ENCODE measurements at places on chromosomes 2 and 18.

DNA sequence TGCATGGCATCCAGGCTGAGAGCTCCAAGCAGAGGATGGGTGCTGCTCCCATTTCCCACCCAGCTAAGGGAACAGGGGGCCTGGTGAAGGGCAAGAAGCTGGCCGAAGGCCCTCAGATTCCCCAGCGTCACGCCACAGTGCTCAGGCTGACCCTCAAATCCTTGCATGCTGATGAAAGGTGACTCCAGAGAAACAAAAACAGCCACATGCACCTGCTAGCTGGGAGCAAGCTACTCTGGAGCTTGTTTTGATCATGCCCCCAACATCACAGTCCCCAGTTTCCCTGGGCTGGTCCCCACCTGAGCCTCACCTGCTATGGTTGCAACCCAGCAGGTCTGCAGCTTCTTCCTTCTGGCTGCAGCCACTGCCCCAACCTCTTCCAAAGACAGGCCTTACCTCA, 13.3 kb downstream of the RAB11FIP5 start:
- no peak for DNase-seq

- no peak for DNase-seq
Observed at GRCh38 chr2:79219383-79219988, 59.9 kb upstream of the REG3A start.

DNA sequence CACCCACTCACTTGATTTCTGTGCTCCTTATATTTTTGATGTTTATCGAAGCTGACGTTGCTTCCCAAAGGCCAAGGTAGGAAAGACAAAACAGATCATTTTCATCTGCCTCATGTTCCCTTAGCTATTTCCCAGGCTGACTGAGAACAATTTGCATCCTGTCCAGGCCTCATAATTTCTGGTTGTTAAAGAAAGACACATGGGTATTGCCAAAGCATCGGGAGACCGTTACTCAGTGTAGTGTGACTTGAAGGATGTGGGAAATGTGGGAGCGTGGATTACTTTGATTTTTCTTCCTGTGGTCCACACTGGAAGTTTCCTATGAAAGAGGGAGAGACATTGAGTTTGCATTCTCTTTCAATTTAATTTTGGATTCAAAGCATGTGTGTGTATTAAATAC, 204.6 kb downstream of the TRIB2 start:
- DNase-seq = no peak

DNA sequence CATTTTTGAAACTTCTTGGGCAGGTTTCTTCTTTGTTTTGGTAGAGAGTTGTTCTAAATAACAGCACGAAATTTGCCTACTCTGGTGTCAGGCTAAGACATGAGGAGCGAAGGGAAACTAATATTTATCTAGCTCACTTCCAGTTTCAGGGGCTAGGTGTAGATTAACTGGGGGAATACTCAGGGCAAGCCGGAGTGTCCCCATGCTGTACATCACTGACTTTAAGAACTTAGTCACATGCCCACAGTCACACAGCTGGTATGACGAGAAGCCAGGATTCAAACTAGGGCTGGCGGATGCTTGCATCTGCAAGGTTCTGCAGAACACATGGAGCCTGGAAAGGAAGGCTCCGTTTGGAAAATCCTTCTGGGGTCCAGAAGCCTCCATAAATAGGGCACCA, 133.3 kb downstream of the ALPK2 start:
- no peak for DNase-seq

- no peak for DNase-seq
Observed at GRCh38 chr2:43324259-43325106, 98.1 kb upstream of the ZFP36L2 start.

- no peak for DNase-seq
Observed at GRCh38 chr18:260547-260946, 7.3 kb downstream of the THOC1 start.

- DNase-seq = no peak
Observed at GRCh38 chr2:227813562-227814353, at the start of gene CCL20. TSS of gene CCL20 (plus strand) at chr2:227813842. CDS start at chr2:227813912, 70 bp downstream.
